ENCODE measurements at places on chromosomes 12 and 14.

- DNase-seq: no peak
Observed at GRCh38 chr12:96177013-96177412, 17.2 kb upstream of the ELK3 start.

DNA sequence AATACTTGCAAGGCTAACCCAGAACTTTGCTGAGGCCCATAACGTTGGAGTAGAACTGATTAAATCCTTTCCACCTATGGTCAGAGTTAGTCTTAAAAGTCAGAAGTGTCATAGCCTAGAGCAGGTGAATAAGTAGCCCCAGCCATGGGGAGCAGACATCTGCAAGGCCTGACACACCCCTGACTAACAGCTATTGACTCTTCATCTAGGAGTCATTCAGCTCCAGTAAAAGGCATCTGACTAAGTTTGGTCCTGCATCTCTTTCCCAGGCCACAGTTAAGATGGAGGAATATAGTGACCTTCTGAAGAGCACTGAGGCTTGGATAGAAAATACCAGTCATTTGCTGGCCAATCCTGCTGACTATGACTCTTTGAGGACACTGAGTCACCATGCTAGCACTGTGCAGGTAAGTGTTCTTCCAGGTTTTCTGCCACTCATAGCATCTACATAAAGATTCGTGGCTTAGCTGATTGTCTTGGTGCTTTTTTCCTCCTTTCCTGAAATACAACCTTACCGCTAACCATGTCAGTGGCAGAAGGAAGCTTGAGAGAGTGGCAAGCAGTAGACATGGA lies 212.9 kb downstream of the ESR2 start:
- DNase-seq: no peak

DNA sequence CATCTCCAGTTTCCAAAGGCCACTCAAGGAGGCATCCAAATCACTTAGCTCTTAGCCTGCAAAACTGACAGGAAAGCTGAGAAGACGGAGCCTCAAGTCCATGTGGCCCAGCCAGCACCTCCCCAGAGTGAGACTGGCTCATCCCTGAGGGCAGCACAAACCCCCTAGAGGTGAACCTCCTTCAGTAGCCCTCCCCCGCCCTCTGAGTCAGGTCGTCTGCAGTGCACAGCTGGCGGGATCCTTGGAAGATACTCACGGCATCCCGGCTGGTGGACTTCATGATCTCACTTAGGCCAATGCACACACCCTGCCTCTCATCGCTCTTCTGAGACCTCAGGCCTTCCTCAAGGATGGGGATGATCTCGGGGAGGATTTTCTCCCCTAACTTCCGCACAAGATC lies 24.1 kb upstream of the RAB35 start:
- DNase-seq: no peak

DNA sequence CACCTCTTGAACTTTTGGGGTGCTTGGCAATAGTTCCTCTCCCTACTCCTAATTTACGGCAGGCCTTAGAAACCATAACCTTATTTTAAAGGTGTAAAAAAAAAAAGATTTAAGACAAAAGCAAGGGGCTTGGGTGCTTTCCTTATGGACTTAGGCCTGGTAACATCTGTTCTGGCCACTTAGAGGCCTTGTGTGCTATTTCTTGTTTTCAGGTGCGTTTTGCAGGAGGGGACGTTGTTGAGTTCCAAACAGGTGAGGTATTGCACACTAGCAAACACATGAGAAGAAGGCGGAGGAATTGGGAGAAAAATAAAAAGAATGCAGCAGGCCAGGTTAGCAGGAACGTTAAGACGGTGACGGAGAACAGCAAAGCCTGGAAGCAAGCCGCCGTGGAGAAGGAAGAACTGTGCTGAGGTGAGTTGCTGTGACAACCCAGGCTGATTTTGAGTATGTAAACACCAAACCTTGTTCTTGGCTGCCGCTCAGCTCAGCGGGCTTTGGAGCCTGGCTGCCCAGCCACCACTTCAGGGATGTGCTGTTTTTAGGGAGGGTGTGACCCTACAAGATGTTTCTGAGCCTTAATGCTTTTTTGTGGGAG lies 17.3 kb downstream of the EMG1 start:
- peak; percentile 34 for DNase-seq

DNA sequence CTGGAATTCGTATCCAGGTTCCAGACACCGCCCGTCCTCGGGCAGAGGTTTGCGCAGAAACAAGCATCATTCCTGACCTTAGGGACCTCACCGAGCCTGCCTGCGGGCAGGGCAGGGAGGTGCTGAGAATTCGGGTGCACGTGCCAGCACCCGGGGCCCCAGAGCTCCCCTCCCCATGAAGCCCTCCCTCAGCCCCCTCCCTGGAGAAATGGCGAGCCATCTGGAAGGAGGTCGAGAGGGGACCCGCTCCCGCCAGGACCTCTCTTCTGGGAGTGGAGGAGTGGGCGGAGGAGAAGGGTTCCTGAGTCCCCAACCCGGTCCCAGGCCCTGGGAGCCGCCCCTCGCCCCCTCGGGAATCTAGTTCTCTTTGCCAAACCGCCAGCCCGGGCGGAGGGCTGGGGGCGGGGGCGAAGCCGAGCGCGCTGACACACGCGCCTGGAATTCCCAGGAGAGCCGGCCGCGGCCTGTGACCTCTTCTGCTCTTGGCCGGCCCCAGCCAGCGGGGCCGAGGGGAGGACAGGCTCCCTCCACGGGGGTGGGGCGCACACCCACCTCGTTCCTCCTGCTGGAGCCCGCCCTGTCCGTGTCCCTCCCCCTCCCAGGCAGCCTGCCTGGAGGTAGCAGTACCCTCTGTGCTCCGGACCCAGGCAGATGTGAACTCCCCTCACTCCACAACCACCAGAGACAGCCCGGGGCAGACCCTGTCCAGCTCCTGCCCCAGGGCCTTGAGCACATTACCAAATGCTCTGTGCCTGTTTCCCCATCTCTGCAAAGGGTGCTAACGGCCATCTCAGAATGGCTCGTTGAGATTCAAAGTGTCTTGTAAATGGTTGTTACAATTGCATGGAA lies 23.0 kb upstream of the GPR132 start:
- no peak for DNase-seq

DNA sequence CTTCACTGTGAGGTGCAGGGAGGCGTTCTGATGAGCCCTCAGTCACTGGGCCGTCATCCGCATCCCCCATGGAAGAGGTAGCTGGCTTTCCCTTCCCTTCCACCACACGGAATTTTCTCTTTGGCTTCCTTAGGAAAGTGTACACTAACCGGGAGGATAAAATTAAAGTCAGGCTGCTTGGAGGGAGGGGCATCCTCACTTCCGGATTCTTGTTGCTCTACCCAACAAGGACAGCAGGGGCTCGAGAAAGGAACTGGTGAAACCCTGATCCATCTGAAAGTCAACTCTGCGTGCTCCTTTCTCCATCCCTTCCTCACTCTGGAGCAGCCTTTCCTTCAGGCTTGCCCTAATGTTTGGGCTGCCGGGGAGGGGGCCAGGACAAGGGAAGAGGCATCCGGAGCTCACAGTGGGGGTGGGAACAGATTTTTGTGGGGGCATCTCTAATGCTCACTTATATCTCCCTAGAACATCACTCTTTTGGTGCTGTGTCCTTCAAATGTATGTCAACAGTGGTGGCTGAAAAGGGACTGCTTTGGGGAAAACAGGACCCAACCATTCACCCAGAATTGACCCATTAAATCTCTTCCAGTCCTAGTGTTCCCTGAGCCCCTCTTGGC lies 101.4 kb upstream of the FKBP4 start:
- DNase-seq: no peak

DNA sequence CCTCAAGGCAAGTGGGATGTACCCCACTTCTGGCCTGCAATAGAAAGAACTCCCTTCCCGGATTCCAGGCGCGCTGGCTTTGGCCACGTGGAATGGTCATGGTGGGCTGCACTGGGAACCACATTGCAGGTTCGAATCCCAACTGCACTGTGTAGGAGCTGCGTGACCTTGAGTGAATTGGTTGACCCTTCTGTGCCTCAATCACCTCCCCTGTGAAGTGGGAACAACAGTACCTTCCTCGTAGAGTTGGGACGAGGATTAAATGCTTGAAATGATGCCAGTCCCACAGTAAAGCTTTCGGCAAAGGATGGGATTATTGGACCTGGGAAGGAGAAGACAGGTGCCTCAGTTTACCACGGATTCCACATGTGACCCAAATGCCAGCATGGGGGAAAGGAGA lies 36.8 kb upstream of the MYL2 start:
- no peak for DNase-seq

DNA sequence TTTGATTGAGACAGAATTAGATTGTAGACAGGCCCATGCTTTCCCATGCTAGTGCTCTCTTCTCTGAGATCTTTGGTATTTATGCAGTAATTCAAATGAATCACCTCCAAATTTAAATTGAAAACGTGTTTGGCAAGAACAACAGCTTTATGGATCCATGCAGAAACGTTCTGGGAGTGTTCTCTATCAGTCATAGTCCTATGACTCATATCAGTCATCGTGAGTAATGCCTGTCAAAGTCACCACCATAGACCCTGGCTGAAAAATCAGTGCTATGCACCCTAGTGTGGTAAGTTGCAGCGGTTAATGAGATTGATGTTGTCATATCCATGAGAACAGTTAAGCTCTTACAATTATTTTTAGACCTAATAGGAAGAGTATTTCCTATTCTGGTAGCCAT lies 90.1 kb upstream of the FOXG1 start:
- no peak for DNase-seq

DNA sequence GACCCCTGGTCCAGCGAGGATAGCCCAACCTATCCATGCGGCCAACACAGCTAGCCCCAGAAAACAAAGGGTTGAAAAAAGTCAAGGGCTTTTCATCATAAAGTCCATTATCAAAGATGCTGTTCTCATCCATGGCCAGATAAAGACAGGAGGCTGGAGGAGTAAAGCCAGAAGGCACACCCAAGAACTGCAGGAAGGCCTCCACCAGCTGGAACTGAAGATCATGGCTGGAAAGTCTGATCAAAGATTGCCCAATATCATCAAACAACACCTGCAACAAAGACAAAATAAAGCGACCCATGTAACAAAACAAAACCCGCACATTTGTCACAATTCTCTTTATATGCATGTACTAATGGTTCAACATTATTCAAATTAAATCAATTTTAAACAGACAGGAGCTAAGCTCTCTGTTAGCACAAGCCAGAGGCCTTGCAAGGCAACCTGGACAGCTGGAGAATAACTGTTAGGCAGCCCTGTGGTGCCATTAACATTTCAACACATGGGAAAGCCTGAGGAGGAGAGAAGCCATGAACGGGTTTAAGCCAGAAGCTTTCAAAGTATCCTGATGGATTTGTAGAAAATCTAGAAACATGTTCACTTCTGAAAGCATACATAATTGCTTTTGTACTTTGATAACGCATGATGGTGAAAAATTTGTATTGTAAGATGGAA lies 34.1 kb downstream of the PSMC1 start:
- no peak for DNase-seq

- no peak for DNase-seq
Observed at GRCh38 chr12:119457271-119457670, 122.7 kb downstream of the CCDC60 start.

DNA sequence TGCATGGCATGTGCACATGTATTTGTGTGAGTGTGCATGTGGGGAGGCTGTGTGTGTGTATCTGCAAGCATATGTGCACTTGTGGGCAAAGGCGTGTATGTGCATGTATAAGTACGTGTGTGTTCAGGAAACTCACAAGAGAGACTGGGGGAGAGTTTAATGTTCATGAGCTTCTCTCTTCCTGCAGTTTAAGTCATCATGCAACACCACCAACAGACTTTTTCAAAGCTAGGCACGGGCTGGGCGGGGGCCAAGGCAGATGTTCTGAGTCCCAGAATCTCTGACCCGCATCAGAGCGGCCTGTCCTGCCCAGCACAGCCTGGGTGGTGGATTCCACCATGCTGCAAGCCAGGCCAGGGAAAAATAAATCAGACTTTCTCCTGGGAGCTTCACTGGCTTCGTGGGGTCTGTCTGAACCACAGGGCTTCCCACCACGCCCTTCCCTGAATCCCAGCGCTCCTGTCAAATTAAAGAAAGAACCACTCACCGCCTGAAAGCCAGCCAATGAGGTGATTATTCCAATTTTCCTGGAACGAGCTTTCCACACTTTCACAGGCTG lies 75.7 kb downstream of the PITPNM2 start:
- no peak for DNase-seq

- DNase-seq: no peak
Observed at GRCh38 chr12:50032854-50033581, 7.7 kb upstream of the RACGAP1 start.
